ENCODE measurements at places on chromosomes 4 and X.

GRCh38 chrX:17919896-17920446, 58.9 kb upstream of the RAI2 start:
- DNase-seq, result no peak

DNA sequence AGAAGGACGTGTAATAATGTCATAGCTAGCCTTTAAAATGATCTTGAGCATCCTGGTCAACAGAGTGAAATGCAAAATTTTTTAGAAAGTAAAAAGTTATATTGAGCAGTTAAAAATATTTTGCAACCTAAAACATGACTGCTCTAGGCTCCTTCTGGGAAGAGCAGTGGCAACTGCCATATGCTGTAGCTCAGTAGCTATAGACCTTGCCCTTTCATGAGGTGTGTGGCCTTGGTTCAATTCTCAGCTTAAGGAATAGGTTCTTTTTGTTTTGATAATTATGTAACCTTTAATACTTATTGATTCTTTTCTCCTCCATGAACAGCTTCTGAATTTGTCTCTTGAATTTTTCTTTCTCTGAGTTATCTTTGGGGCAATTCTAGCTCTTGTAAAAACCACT, 105.0 kb downstream of the ARSJ start:
- DNase-seq, result no peak

- DNase-seq, result peak; percentile 24
Observed at GRCh38 chrX:155434906-155435743, 23.3 kb downstream of the F8A3 start.

DNA sequence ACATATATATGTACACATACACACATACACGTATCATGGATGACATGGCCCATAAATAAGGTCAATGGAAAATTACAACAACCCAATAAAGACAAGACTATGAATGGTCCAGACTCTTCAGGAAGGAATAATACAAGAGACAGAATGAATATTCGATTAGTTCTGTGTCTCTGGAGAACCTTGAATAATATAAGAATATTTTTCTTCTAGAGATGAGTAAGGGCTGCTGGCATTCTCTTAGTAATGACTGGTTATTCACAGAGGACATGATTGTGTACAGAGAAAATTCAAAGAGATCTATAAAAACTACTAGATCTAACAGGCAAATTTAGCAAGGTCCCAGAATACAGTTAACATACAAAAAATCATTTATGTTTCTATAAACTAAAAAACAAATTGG, 23.3 kb downstream of the SPIN4 start:
- no peak for DNase-seq

DNA sequence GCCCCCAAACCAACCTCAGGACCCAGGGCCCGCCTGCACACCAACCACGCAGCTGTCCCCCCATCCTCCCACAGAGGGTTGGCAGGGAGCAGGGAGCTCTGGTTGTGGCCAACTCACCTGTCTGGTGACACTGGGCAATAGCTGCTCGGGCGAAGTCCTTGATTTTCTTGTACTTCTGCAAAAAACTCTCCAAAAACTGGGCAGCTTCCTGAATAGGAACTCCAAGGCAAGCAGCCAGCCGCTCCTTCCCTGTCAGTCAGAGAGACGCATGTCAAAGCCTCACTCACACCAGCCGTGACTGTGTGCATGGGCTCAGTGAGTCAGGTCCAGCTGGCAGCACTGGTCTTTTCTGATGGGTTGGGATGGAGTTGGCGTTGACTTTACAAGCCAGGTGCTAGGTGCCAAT, 26.4 kb downstream of the NAT8L start:
- no peak for DNase-seq

DNA sequence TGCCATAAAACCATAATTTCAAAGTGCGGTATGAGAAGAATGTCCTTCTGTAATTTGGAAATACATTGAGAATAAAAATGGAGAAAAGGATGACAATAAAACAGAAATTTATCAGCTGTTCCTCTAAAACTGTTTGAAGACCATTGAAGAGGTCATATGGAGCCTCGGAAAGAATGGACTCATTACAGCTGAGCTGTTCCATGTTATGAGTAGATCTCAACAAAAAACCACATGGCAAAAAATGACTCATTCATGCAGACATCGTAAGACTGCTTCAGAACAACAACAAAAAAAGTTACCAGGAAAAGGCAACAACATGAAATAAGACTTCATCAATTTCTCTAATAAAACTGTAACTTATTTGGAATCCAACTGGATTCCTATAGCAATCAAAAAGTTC, 39.7 kb downstream of the AKAP4 start:
- no peak for DNase-seq

- no peak for DNase-seq
Observed at GRCh38 chr4:152713951-152714705, 34.3 kb upstream of the TMEM154 start.

DNA sequence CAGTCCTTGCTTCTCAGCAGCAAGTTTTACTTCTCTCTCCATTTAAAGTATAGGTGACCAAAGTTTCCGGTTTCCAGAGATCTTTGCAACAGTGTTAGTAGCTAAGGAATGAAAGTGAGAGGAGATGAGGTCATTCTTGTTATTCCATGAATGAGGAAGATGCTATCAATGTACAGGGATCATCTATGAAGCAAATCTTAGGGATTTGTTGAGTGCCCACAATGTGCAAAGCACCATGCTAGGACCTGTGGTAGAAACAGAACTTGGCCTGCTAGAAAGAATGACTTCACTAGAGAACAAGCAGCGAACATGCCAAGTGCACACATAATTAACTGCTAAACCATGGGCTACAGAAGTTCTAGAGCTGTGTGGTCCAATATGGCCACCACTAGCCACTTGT, 112.5 kb downstream of the MID1 start:
- DNase-seq, result no peak

DNA sequence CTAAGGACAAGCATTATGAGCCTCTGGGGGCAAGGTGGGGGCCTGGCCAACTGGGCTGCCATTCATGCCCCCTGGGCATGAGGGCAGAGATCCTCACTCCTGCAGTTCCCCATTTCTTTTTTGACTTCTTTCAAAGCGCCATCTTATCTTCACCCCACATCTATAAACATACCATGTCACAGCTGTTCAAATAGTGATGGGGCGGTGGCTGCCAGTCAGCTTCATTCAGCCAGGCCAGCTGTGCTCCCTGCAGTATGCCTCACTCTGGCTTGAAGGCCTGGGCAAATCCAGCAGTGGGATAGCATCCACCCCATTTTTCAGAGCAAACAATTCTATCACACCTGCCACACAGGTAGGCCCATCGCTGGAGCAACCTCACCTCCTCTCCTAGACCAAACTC, 85.5 kb downstream of the NHSL2 start:
- no peak for DNase-seq

DNA sequence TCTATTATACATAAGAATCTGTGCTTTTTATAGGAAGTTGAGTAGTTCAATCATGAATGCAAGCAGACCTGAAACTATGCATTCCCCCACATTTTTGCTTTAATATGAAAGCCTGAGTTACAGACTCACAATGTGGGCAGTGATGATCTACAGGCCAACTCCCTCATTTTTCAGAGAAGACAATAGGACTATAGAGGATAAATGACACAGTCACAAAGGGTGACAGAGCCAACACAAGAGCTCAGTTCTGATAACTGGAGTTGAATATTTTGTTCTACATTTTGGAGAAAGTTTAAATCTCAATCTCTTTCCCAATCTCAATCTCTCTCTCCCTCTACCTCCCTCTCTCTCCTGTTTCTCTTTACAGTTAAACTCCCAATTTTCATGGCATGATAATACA, 27.0 kb downstream of the MBNL3 start:
- DNase-seq, result no peak
